ENCODE measurements at places on chromosomes 13 and 19. TPM values are rescaled to one million over a fixed set of nuclear protein-coding genes. Genes with fewer than 3 reads are reported as not detected.

DNA sequence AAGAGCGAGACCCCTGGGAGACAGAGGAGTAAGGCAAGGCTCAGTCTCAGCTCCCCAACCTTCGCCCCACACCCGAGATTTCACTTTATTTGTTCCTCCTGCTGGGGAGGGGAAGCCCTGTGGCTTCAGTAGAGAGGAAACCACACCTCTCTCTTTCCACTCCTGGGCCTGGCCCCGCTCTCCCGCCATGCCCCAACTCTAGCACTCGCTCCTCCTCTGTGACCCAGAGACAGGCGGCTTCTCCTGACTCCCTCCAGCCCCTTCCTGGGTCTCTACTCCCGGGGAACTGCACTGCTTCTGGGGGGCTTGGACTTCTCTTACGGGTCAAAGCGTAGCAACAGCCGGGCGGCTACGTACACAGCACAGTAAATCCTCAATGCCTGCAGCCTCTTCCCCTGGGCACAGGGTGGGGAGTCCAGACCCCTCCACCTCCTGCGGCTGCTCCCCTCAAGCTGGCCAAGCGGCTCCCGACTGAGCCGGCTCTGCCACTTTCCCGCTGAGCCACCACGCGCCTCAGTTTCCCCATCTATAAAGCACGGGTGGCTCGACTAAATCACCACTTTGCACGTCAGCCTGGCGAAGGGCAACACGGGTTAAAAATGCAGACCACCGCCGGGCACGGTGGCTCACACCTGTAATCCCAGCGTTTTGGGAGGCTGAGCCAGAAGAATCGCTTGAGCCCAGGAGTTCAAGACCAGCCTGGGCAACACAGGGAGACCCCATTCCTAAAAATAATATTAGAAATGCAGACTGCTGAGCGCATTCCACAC, 1.4 kb downstream of the RNF126 start:
- peak overlapping the region; percentile 84 for H3K27ac ChIP-seq
- peaks cover 74% of the 10 kb centered on the region for H3K4me1 ChIP-seq
- no peaks in the 10 kb centered on the region for H3K27me3 ChIP-seq
- H3K36me3 ChIP-seq = peaks cover 9% of the 10 kb centered on the region
- peak overlapping the region; percentile 96 for H3K4me3 ChIP-seq

- H3K27ac ChIP-seq = no peak overlapping the region
- peaks cover 34% of the 10 kb centered on the region for H3K27me3 ChIP-seq
- no peak for DNase-seq
- no peak overlapping the region for H3K4me3 ChIP-seq
- H3K36me3 ChIP-seq = no peaks in the 10 kb centered on the region
Measured at GRCh38 chr19:271856-272255, 19.3 kb downstream of the PLPP2 start.

GRCh38 chr19:53885036-53885435, 3.0 kb downstream of the PRKCG start:
- peaks cover 60% of the 10 kb centered on the region for H3K27me3 ChIP-seq
- no peak for DNase-seq
- no peaks in the 10 kb centered on the region for H3K36me3 ChIP-seq
- H3K4me1 ChIP-seq = peaks cover 6% of the 10 kb centered on the region

GRCh38 chr19:9566729-9567128, 17.6 kb downstream of the ZNF121 start:
- no peaks in the 10 kb centered on the region for H3K4me1 ChIP-seq
- no peak for DNase-seq
- H3K4me3 ChIP-seq = no peak overlapping the region
- peaks cover 68% of the 10 kb centered on the region for H3K36me3 ChIP-seq

DNA sequence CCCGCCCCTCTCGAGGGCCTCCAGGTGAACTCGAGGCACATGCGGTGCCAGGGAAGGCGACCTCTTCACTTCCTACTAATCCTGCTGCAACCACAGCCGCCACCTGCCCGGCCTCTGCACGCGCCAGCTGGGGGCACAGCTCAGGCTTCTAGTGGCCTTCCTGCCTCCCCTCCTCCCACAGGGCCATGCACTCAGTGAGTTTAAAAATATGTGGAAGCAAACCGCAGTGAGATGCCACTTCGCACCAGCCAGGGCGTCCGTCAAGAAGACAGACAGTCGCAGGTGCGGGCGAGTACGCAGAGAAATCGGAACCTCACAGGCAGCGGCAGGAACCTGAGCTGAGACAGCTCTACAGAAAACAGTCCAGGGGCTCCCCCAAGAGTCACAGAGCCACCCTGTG, 10.4 kb downstream of the LMNB2 start:
- DNase-seq = no peak
- peaks cover 7% of the 10 kb centered on the region for H3K4me1 ChIP-seq
- no peak overlapping the region for H3K4me3 ChIP-seq

DNA sequence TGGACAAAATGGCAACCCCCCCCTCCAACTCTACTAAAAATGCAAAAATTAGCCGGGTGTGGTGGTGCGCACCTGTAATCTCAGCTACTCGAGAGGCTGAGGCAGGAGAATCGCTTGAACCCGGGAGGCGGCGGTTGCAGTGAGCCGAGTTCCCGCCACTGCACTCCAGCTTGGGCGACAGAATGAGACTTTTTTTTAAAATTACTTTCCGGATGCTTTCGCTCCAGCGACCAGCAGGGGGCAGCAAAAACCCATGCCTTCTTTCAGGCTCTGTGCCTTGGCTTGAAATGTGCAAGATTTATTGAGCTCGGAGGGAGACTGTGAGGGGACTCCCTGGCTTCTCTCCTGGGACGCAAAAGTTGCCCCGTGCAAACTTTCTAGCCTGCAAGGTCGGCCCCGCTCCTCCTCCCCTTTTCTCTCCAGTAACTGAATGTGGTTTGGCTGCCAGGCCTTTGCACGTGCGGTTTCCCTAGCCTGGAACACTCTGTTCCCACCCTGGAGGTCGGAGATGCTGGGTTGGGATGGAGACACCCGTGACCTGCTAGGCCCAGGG, 61.4 kb upstream of the NFIC start:
- no peak overlapping the region for H3K4me3 ChIP-seq
- H3K4me1 ChIP-seq = peaks cover 10% of the 10 kb centered on the region
- peak; percentile 62 for DNase-seq

DNA sequence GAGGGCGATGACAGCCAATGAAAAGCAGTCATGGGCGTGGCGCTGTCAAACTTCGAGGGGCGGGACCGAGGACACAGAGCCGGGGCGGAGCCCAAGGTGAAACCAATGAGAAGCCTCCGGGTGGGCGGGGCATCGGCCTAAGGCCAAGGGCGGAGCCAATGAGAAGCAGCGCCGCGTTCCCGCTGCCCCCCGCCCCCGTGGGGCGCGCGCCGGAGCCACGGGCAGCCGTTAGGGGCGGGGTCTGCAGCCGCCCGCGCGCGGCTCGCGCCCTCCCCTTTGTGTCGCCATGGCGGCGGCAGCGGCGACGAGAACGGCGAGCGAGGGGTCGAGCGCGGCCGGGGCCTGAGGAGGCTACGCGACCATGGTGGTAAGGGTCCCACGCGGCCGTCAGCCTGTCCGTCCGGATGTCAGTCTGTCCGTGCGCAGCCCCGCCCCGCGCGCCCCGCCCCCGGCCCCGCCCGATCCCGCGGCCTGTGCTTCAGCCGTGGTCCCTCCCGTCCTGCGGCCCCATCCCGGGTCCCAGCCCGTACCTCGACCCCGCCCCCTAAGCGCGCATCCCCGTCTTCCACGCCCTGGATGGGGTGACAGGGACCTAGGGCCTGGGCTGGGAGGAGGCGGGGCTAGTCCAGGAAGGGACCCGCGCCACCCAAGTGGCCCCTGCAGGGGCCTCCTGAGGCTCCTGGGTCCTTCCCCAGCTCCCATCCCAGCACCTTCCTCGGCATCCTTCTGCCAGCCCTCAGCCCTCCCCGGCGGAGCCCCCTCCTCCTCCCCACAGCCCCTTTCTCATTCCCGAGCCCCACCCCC, at the start of gene ARHGAP33:
TSS of gene ARHGAP33 (plus strand) at position 267 of the 804 bp plus-strand sequence. CDS start at position 362, 95 bp downstream.
- peak; percentile 99 for DNase-seq
- H3K36me3 ChIP-seq = no peaks in the 10 kb centered on the region
- H3K27me3 ChIP-seq = no peaks in the 10 kb centered on the region
- H3K4me3 ChIP-seq = peak within 1 kb of the TSS; percentile 81
- peak within 1 kb of the TSS; percentile 58 for H3K27ac ChIP-seq

DNA sequence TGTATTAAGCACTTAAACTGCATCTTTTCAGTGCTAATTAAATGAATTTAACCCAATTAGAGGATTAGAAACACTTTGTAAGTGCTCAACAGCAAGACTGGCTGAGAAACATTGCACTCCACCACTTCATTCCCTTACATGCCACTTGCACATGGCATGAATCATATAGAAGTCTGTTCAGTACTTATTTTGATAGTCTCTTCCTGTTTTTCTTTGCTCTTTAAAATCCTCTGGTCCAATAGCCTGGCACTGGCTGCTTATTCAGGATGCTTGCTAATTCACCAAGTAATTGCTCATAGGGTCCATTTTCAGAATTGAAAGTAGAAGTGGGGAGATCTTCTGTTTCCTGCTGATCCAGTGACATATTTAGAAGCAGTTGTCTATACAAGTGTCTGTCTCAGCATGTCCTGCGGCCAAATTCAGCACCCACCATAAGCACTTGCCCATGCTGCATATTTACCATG, 900.1 kb downstream of the PCDH9 start:
- no peak for DNase-seq
- no peaks in the 10 kb centered on the region for H3K27me3 ChIP-seq
- no peak overlapping the region for H3K27ac ChIP-seq
- H3K4me3 ChIP-seq = no peak overlapping the region
- H3K4me1 ChIP-seq = no peaks in the 10 kb centered on the region
- no peaks in the 10 kb centered on the region for H3K36me3 ChIP-seq

DNA sequence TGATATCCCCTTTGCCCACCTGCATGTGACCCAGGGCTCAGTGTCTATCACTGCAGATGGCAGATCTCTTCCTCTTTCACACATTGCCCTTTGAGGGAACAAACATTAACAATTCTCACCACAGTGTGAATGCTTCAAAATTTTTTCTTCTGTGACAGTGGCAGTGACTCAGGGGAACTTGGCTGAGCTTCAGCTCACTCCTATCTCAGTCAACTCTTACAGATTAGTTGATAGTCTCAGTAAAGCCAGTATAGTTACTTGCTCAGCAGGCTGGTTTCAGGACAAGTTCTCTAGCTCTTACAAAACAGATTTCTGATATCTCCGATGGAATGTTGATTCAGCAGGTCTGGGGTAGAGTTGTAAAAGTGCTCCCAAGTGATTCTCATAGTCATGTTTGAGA, 166.9 kb downstream of the DLEU7 start:
- no peaks in the 10 kb centered on the region for H3K4me1 ChIP-seq
- H3K4me3 ChIP-seq = no peak overlapping the region
- H3K27me3 ChIP-seq = no peaks in the 10 kb centered on the region

DNA sequence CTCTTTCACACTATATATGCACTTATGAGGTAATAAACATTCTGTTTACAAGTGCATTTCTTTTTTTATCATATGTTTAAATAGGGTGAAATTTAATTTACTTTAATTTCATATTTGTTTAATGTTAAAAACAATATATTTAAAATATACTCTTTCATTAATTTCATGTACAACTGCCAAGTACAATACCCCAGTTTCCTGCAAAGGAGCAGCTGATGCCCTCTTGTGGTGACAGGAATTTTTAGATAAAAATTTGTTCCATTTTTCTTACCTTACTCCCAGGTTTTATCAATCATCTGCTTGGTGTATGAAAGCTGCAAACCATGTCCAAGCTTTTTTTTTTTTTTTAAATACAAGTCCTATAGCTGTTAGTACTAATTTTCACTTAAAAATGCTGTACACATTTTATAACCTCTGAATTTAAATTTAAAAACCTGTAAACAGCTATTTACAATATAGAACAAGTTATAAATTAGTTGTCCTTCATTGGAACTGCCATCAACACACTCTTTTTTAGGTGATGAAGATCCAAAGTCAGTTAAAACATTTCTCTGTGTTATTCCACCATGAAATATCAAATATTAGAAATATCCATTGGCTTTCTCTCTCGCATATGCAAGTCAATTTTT, 4.9 kb downstream of the PCDH20 start:
- no peak overlapping the region for H3K4me3 ChIP-seq
- no peaks in the 10 kb centered on the region for H3K4me1 ChIP-seq
- H3K27me3 ChIP-seq = peaks cover 10% of the 10 kb centered on the region

- H3K4me3 ChIP-seq = peak overlapping the region; percentile 8
- no peak overlapping the region for H3K27ac ChIP-seq
- H3K27me3 ChIP-seq = no peaks in the 10 kb centered on the region
- peaks cover 43% of the 10 kb centered on the region for H3K4me1 ChIP-seq
Measured at GRCh38 chr13:106523576-106523975, 11.9 kb downstream of the EFNB2 start.

DNA sequence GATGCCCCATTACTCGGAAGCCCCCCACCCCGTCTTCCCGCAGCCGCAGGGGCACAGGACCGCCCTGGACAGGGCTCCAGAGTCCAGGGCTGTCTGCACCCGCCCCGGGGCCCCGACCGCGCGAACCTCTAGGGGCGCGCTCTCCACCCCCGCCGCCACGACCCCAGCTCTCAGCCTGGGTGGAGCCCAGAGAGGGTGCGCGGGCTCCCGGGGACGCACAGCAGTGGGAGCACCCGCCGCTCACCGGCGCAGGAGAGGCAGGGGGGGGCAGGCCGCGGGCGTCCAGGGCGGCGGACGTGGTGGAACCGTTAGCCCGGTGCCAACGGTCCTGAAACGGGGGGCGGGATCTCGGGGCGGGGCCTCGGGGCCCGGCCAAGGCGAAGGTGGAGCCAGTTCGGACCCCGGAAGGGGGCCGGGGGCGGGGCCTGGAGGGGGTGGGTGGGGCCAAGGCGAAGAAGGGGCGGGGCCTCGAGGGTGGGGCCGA, at the start of gene ATP8B3:
TSS of gene ATP8B3 (minus strand) at position 335 of the 484 bp plus-strand sequence. CDS start 540 bp downstream, outside the sequence.
- H3K36me3 ChIP-seq = peaks cover 13% of the 10 kb centered on the region
- H3K27ac ChIP-seq = no peak within 1 kb of the TSS
- DNase-seq = no peak
- H3K4me3 ChIP-seq = peak within 1 kb of the TSS; percentile 67

GRCh38 chr13:114161028-114161556, 18.0 kb upstream of the CFAP97D2 start:
- DNase-seq = no peak
- H3K27ac ChIP-seq = no peak overlapping the region
- peaks cover 16% of the 10 kb centered on the region for H3K4me1 ChIP-seq
- H3K27me3 ChIP-seq = peaks cover 6% of the 10 kb centered on the region
- no peaks in the 10 kb centered on the region for H3K36me3 ChIP-seq
- H3K4me3 ChIP-seq = no peak overlapping the region

Gene TFPT
- total RNA-seq = 18.3 TPM

Gene CEACAM7
- not detected for total RNA-seq

Gene TBXA2R
- 2.9 TPM for total RNA-seq
